T-helper 2 cell (primary cell): ENCODE measurements at places on chromosomes 1 and 21.

DNA sequence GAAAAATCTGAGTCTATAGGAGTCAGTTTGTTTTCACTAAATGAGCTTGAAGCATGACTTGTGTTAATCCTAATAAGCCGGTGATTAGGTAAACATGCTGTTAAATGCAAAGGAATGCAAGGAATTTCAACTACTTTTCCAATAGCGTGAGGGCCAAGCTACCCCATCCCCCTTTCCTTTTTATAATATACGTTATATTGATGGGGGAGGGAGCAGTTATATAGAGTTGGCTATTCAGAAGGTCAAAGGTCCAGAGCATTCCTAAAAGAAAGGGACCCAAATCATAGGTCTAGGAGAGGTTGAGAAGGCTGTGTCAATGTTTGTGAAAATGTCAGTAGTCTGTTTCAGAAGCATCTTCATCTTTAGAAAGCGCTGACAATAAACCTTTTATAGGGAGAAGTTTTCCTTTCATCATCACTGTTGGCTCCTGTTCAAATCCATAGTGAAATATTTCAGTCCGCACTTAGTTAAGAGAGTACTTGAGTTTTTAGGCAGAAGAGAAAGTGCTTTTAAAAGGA lies 3.8 kb downstream of the CCN1 start:
- no peak for DNase-seq

DNA sequence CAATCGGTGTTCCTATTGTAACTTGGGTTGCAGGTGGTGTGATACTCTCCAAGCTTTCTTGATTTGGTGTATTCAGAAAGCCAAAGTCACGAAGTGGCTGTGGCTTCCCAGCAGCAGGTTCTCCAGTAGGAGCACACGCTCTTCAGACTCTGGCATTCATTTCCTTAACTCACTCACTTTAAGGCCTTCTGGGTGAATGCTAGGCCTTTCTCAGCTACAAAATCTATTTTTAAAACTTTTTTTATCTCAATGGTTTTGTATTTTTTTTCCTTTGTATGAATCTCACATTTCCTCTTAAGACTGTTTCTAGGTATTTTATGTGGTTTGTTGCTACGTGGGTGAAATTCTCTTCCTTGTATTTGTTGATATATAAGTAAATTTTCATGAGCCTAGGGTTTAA lies 22.9 kb upstream of the PKN2 start:
- DNase-seq, result no peak

- DNase-seq, result no peak
These were observed 209.9 kb downstream of the FAF1 start for GRCh38 chr1:50750021-50750619.

DNA sequence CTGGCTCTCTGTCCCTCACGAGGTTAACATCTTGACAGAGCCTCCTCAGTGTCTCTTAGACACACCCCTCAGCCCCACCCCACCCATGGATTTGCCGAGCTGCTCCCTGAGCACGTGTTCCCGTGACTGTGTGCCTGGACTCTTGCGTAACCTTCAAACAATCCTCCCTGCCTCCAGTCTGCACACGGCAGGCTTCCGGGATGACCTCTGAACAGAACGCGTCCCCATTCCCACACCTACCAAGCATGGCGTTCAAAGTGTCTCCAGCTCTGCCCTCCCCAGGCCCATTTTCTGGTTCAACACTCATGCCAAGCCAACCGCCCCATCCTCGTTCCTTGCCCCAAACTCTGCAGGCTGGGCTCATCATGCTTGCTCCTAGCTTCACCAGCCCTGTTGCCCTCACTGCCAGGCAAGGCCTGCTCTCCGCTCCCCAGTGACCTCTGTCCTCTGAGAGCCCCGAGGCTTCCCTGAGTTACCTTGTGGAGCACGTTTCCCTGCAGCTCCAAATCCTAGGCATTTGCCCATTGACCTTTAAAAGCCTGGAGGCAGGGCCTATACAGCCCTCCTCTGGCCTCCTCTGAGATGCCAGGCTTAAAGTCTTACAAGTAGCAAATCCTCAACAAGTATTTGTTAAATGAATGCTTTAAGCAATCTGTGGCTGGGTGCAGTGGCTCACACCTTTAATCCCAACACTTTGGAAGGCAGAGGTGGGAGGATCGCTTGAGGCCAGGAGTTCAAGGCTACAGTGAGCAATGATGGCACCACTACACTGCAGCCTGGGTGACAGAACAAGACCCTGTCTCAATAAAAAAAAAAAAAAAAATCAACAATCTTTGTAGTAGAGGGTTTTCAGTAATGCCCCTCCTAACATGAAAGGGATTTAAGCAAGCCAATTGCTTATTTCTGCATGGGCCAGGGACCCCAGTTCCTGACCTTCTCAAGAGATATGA lies 5.0 kb downstream of the AGT start:
- DNase-seq, result no peak

DNA sequence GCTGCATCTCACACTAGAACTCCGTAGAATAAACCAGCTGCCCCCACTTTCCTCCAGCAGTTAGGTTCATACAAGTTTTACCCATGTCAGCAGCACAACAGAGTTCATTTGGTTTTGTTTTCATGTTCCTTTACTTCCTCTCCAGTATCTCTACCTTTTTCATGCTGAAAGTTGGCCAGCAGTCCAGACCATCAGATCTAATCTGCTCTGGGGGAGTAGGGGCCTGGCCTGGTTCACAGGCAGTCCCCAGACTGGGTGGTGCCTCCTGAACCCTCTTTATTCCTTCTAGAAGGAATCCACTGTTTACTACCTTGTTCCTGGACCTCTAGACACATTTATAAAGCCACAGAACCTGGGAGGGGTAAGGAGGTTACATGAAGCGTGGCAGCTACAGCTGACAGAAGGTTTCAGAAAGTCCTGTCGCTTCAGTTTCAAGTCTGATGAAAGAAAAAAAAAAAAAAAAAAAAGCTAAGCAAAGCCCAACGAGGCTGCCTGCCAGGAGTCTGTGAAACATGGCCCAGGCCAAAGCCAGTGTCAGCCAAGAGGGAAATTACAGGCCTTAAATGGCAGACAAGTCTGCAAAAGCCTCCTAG lies 184.6 kb upstream of the JUN start:
- DNase-seq, result peak; percentile 89

- DNase-seq, result no peak
These were observed 9.7 kb downstream of the S100A6 start for GRCh38 chr1:153526132-153526543.

- no peak for DNase-seq
These were observed 141.0 kb upstream of the TNR start for GRCh38 chr1:175884369-175884768.

DNA sequence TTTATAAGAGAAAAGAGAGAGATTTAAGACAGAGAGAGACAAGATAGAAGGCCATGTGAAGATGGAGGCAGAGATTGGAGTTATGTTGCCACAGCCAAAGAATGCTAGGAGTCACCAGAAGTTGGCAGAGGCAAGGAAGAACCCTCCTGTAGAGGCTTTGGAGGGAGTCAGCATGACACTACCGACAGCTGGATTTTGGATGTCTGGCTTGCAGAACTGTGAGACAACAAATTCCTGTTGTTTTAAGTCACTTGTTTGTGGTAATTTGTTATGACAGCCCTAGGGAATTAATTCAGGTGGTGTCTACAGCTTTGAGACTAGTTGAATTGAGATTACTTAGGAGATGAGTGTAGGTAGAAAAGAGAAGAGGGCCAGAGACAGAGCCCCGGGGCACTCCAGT lies 158.5 kb downstream of the DNM3 start:
- no peak for DNase-seq

DNA sequence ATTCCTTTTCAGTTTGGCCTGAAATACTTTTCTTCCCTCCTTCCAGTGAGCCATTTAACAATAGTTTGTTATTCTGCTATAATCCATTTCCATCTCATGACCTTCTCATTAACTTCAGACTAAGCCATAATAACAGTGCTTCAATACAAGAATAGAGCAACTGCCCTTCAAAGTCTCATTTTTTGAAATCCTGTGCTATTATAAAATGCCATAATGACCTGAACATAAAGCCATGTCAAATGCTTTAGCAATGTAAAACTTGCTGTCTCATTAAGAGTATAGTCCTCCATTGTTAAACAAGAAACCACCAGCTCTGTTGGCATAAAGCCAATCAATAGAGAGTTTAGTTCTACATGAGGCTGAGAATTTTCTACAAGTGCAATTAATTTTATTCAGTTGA lies 9.6 kb upstream of the PIGK start:
- no peak for DNase-seq

DNA sequence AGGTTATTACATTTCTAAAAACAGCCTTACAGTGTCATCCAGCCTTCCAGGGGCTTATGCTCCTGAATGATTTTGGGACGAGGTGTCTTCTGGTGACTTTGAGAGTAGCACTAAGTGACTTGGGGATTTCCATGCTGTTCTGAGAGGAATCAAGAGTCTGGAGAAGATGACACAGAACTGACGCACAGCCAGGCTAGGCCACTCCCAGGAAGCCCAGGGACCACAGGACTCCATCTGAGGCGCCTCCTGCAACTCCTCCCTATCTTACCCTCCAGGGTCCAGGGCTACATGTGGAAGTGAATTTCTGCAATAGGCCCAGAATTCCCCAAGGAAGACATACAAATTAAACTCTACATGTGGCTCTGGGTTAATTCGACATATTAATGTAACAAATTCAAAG lies 92.5 kb downstream of the SLC25A24 start:
- peak; percentile 25 for DNase-seq

DNA sequence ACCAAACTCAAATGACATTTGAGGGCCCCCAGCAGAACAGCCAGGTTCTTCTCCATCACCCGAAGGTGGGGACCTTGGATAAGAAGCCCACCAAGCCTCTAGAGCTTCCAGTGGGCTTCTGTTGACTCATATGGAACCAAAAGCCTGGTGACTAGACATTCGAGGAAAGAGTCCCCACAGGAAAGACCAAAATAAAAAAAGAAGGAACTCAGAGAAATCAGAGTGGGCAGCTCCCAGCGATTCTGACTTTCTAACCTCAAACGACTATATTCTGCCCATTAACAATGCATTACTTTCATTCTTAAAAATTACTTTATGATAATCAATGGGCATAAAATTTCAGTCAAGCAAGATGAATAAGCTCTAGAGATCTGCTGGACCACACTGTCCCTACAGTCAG lies 9.6 kb upstream of the CHIT1 start:
- DNase-seq, result no peak

DNA sequence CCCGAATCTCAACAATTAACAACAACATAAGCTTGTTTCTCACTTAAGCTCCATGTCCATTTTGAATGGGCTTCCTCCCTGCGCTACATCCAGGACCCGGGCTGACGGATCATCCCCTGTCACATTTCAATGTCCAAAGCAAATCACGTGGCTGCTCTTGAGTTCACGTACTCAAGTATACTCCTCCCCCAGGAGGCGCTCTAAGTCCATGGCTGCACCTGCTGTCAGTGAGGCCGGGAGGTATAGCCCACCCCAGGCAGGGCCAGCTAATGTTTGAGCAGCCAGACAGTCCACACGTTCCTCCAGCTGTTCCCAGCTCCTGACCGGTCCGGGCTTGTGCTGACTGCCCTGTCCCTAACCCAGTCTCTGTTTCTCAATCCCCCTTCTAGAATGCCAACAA lies 220.8 kb downstream of the SLC35F3 start:
- peak; percentile 68 for DNase-seq

- DNase-seq, result no peak
These were observed 201.1 kb downstream of the BACH1 start for GRCh38 chr21:29499734-29500343.

GRCh38 chr21:15732290-15732995 lies 2.7 kb downstream of the USP25 start:
- DNase-seq, result no peak

GRCh38 chr21:39579734-39580332 lies 32.9 kb upstream of the B3GALT5 start:
- no peak for DNase-seq

- DNase-seq, result no peak
These were observed 68.3 kb upstream of the NEK7 start for GRCh38 chr1:198088360-198089071.

DNA sequence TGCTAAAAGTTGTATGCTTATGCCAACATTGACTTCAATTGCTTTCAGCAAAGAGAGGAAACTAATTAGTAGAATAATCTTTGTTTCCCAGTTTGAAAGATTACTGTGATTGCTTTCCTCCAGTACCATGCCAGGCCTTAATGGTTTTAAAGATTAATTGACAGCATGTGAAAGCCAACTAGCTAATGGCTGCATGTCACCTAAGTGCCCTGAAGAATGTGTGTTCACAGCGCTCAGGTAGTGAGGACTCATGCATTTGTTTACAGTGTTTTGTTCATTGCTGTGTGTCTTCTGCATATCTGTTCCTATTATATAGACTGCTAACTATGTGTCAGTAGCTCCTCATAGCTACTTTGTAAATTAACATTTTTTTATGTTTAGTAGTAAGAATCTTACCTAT lies 335.6 kb downstream of the LRRIQ3 start:
- DNase-seq, result no peak
